Mesenteric fat pad (tissue), 1 donor: ENCODE measurements at places on chromosomes 7 and 10. TPM values are rescaled to one million over a fixed set of nuclear protein-coding genes. Genes with fewer than 3 reads are reported as not detected.

ASB10 gene
- total RNA-seq = not detected

DNA sequence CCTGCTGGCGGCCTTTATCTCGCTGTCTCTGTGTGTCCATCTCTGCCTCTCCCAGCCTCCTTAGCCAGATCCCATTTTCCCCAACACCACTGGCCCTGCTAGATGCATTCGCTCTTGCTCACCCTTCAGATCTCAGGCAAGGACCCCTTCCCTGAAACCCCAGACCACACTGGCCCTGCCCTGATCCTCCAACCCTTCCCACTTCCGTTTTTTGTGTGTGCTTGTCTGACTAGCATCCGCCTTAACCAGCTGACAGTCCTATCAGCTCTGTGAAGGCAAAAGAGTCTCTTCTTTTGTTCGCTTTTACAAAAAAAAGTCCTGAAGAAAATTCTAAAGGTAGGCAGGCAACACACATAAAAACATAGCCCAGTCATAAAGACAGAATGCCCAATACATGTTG is 28.7 kb downstream of the CHST15 start:
- DNase-seq = no peak

- DNase-seq = no peak
Measured at GRCh38 chr7:115618676-115619075, 411.9 kb downstream of the TFEC start.

PDE6C gene
- not detected for total RNA-seq

NRCAM gene
- total RNA-seq = 9.1 TPM

KCND2 gene
- total RNA-seq = 2.9 TPM

DNA sequence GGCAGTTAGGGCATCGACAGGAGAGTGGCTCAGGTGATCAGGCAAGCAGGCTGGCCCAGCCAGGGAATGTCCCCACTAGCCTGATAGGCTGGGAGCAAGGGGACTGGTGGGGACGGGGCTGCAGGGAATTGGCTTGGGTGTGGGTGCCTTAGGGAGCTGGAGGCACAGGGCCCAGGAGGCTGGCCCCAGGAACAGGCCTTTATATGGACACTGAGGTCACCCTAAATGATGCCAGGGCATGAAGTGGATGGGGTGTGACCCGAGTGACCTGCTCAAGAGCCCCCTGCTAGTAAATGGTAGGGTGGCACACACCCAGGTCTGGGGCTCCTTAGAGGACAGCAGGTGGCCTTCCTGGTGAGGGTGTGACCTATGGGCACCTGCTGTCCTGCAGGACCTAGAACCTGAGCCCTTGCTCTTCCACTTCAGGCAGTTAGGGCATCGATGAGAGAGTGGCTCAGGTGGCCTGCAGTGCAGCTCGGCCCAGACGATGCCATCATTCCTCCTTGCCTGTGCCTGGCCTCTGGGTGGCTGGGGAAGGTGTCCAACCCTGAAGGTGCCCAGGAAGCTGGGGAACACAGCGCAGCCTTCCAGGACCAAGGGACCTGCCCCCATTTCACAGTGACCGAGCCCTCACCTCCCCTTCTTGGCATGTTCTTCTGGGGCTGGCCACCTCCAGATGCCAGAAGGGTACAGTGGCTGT is 51.7 kb upstream of the LEP start:
- DNase-seq = peak; percentile 76

DNA sequence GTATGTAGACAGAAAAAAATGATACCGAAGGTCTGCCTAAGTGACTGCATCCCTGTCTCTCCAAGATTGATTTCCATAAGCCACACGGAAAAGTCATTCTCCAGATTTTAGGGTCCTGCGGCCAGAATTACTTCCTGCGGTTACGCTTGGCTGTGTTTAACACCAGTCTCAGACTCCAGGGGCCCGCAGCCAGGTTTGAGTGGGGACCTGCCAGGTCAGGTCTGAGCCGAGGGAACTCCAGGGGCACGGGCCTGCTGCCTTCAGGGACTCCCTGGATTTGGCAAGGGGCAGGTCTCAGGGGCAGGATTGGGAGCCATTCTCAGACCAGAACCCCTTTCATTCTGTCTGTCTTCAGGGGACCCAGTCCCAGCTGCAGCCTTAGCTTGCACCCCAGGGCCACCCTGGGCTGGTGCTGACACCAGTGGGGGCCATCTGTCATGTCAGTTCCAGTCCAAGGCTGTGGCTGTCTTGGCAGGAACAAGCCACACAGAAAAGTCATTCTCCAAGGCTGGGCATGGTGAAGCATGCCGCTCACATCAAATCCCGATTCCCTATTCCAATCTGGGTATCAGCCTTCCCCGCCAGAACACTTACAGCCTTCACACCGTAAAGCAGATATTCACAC is 39.0 kb downstream of the TMEM120A start:
- DNase-seq = no peak

DNA sequence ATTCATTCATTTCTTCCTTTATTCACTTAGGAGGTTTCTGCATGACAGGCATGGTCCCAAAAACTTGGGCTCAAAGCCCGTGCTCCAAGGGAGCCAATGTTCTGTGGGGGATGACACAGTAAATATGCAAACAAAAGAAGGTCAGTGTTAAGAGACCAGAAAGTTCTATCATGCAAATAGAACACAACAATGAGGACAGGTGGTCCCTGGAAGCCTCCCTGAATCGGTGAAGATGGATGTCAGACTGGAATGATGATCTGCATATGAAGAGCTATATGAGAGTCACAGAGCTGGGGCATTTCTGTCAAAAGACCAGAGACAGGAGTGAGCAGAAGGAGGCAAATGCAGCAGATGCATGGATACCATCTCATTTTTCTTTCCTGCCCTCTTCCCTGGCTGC is 129.0 kb downstream of the ABCA13 start:
- no peak for DNase-seq

GRCh38 chr7:112058686-112059085 is 147.5 kb downstream of the DOCK4 start:
- no peak for DNase-seq
